ENCODE measurements at places on chromosomes 1 and 21.

DNA sequence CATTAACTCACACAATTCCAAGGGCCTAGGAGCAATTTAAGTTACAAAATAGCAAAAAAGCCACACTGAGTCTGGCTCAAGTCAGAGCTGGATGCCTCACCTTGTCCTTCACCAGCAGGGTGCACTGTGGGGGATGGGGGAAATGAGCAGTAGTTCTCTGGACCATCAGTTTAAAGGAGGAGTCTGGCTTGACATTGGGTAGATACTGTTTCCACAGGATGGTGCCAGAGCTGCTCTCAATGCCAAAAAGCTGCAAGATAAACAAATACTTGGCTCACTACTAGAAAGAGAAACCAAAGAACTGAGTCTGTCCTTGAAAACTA, 18.8 kb downstream of the EMC1 start:
- no peak for DNase-seq
- no peaks in the 10 kb centered on the region for H3K27me3 ChIP-seq
- no peak overlapping the region for H3K27ac ChIP-seq
- peaks cover 8% of the 10 kb centered on the region for H3K4me1 ChIP-seq

GRCh38 chr1:68363339-68363738, 86.4 kb downstream of the RPE65 start:
- no peak overlapping the region for H3K27ac ChIP-seq
- H3K36me3 ChIP-seq, result no peaks in the 10 kb centered on the region
- H3K4me3 ChIP-seq, result no peak overlapping the region
- no peaks in the 10 kb centered on the region for H3K27me3 ChIP-seq
- peaks cover 3% of the 10 kb centered on the region for H3K4me1 ChIP-seq

GRCh38 chr1:244713332-244713731, 60.4 kb downstream of the DESI2 start:
- no peaks in the 10 kb centered on the region for H3K27me3 ChIP-seq
- no peak overlapping the region for H3K4me3 ChIP-seq
- H3K36me3 ChIP-seq, result peaks cover 2% of the 10 kb centered on the region
- DNase-seq, result no peak
- H3K4me1 ChIP-seq, result no peaks in the 10 kb centered on the region
- H3K27ac ChIP-seq, result no peak overlapping the region

GRCh38 chr1:7015022-7015421, 229.8 kb downstream of the CAMTA1 start:
- H3K27me3 ChIP-seq, result peaks cover 19% of the 10 kb centered on the region
- no peak for DNase-seq
- no peak overlapping the region for H3K4me3 ChIP-seq
- no peaks in the 10 kb centered on the region for H3K4me1 ChIP-seq

GRCh38 chr1:150235294-150235851, 539 bp downstream of the ANP32E start:
- no peak for DNase-seq
- no peaks in the 10 kb centered on the region for H3K27me3 ChIP-seq
- peaks cover 19% of the 10 kb centered on the region for H3K4me1 ChIP-seq
- no peak overlapping the region for H3K27ac ChIP-seq
- no peak overlapping the region for H3K4me3 ChIP-seq

- H3K36me3 ChIP-seq, result no peaks in the 10 kb centered on the region
- H3K4me3 ChIP-seq, result no peak overlapping the region
- DNase-seq, result no peak
- H3K27ac ChIP-seq, result no peak overlapping the region
These were observed 6.4 kb downstream of the MYOM3 start for GRCh38 chr1:24105368-24106160.
